IMR-90 (cell line): ENCODE measurements at places on chromosomes 3 and 15. TPM values are rescaled to one million over a fixed set of nuclear protein-coding genes. Genes with fewer than 3 reads are reported as not detected.

DNA sequence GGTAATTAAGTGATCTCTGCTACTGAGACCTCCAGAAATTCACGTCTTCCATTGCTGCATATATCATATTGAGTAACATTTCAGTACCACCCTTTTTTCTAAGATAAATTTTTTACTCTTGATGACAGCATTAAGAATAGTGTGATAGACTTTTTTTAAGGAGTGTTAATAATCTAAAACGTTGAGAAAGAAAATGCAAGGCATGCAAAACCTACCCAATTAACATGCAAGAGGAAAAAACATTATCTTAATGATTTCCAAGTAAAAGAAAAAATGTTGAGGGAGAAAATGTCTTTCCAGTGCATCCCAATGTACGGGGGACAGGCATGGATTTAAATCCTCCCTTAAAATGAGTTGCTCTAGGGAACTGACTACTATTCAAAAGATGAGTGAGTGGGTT is 740 bp downstream of the CLDN16 start:
- H3K27ac ChIP-seq: no peak overlapping the region
- no peak for DNase-seq
- no peaks in the 10 kb centered on the region for H3K36me3 ChIP-seq
- no peaks in the 10 kb centered on the region for H3K27me3 ChIP-seq

DNA sequence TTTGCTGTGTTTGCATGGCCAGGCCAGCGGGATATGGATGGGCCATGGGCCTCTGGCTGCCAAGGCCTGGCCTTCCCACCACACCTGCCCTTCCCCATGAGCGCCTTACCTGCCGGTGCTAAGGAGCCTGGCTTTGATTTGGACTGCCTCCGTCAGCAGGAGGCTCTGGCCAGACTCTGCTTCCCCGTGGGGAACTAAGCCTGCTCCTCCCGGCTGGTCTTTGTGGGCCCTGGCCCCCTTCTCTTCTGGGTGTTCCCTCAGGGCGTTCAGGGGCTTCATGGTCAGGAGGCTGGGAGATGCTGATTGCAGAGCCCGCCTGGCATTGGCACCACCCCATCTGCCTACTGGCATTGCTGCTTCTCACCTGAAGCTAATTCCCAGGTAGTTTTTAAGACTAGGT is 45.2 kb downstream of the SMAD6 start:
- no peaks in the 10 kb centered on the region for H3K27me3 ChIP-seq
- H3K36me3 ChIP-seq: peaks cover 5% of the 10 kb centered on the region
- no peak overlapping the region for H3K4me3 ChIP-seq
- H3K4me1 ChIP-seq: peaks cover 65% of the 10 kb centered on the region

- DNase-seq: no peak
- H3K4me3 ChIP-seq: no peak overlapping the region
- H3K4me1 ChIP-seq: peaks cover 37% of the 10 kb centered on the region
- no peak overlapping the region for H3K27ac ChIP-seq
- peaks cover 11% of the 10 kb centered on the region; the same call in 1 of the 2 replicates for H3K27me3 ChIP-seq
- no peaks in the 10 kb centered on the region for H3K36me3 ChIP-seq
These were observed 2.0 kb downstream of the ISLR start for GRCh38 chr15:74175271-74176191.

GRCh38 chr15:66252685-66253417 is 699 bp downstream of the MEGF11 start:
- peaks cover 6% of the 10 kb centered on the region; the same call in 1 of the 2 replicates for H3K4me1 ChIP-seq
- peaks cover 88% of the 10 kb centered on the region for H3K27me3 ChIP-seq
- no peak for DNase-seq
- H3K27ac ChIP-seq: no peak overlapping the region

- H3K4me3 ChIP-seq: no peak overlapping the region
- no peaks in the 10 kb centered on the region for H3K27me3 ChIP-seq
- H3K27ac ChIP-seq: no peak overlapping the region
- DNase-seq: no peak
These were observed 325.1 kb downstream of the CACNA2D3 start for GRCh38 chr3:54447427-54447826.

- no peak for DNase-seq
- H3K27me3 ChIP-seq: no peaks in the 10 kb centered on the region
- H3K4me3 ChIP-seq: no peak overlapping the region
These were observed 21.4 kb downstream of the TBC1D2B start for GRCh38 chr15:78055919-78056713.

The THBS1 gene
- 3,217 and 4,071 TPM in 2 replicates for total RNA-seq

The GOLGA6L7 gene
- not detected in 2 replicates for total RNA-seq
